Stimulated activated CD4-positive, alpha-beta T cell treated with anti-CD3 and anti-CD28 coated beads, Interleukin-4, amount 100 ng/mL, for 4 hours (primary cell): ENCODE measurements at places on chromosomes 2 and 18.

- DNase-seq, result no peak
Measured at GRCh38 chr18:9507565-9508088, 32.3 kb downstream of the RALBP1 start.

DNA sequence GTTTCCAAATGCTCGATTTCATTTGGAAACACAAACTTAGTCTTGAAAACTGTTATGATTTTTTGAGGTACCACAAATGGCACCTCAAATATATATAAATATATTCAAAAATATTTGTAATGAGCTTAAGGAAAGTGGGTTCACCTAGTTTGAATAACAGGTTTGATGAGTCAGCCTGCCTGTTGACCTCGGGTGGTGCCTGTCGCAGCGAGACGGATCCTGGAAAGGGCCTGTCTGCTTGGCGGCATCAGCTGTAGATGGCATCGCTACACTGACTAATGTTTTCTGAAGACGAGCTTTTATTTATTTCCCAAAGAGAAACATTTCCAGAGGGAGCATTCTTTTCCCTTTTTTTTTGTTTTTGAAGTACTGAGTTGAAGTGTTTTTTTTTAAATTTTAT lies 6.9 kb downstream of the ALLC start:
- DNase-seq, result no peak

DNA sequence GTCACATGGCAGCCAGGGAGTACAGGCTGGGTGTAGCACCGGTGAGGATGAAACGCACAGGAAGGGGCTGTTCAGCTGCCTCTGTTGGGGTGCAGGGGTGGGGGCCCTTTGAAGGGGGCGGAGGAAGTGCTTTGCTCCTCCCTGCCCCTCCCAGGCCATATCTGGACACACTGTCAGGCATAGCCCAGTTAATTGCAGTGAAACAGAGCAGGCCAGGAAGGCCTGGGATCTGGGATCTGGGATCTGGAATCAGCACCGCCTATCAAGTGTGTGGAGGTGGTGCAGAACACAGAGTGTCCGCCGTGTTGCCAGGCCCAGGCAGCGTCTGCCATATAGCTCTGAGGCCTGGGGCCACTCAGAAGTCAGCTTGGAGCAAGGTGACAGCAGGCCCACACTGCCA lies 119.3 kb upstream of the MSH2 start:
- no peak for DNase-seq

DNA sequence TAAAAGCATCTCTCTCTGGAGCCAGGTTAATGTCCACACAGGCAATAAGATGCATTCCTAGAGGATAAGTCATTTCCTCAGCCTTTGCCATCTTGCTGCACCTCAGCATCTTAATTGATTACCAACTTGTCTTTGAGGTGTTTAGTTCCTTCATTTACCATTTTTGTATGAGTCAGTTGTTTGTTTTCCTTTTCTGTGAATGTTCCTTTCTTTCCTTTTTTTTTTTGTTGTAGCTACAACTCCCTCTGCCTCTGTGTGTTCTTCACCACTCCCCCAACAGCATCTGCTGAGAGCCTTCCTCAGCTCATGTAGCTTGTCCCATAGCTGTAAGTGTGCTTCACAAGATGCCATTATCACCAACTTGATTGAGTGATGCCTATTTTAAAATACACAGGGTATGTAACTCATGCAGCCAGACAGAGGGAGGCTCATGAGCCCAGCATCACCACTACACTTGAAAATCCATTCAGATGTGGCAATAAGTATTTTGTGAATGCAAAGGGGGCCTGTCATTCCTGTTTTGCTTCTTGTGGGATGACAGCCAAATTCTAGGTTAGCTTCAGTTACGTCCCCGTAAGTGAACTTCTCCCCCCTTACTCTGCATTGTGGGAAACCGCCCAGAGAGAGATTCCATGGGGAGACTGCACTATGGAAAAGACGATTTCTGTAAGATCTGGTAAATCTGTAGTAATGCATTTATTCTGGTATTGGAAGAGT lies 315.9 kb upstream of the ZEB2 start:
- no peak for DNase-seq

- DNase-seq, result no peak
Measured at GRCh38 chr2:40279001-40279400, 172.9 kb downstream of the SLC8A1 start.

DNA sequence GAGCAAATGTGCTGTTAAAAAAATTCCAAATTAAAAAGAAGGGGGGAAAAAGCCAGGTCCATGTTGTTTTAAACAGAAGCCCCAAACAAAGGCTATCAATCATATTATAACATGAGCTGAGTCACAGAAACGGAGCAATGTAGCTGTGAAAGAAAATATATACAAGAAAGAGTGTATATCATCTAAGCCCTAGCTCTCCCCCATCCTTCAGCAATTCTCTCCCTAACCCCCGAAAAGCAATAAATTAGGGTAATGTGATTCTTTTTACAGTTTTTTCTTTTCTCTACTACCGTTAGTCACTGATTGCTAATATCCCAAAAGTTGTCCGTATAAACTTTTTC lies 25.3 kb downstream of the FEZ2 start:
- no peak for DNase-seq

DNA sequence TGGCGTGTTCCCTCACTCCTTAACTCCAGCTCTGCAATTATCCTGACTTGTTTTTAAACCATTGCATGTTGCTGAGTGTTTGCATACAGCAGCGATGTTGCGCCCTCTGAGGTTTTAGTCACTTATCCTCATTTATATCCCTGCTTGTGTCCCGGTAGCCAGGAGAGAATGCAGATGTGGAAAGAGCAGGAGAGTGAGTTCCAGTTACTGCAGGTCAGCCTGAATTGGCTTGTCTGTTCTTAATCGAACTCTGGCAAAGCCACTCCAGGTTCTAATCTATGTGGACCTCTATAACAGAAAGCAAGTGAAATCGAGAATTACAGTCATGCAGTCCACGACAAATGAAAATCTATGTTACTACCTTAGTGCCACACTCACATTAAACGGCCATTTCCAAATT lies 295.1 kb upstream of the REV1 start:
- no peak for DNase-seq
